ENCODE measurements at places on chromosomes 1 and 21. TPM values are rescaled to one million over a fixed set of nuclear protein-coding genes. Genes with fewer than 3 reads are reported as not detected.

Gene SLC27A3
- 35.6 TPM for total RNA-seq

Gene DCDC2B
- total RNA-seq = not detected

Gene GUCA2A
- total RNA-seq = not detected

Gene OR2M3
- total RNA-seq = not detected

Gene TCHH
- total RNA-seq = not detected

Gene CLDN17
- total RNA-seq = not detected

Gene SYNC
- total RNA-seq = 136 TPM

Gene PIGR
- not detected for total RNA-seq

Gene RORC
- 0.15 TPM for total RNA-seq

Gene AADACL4
- not detected for total RNA-seq

Gene ARID1A
- 33.6 TPM for total RNA-seq

Gene KPRP
- total RNA-seq = not detected

Gene DENND1B
- total RNA-seq = 7.6 TPM

Gene NR1I3
- total RNA-seq = not detected

Gene KRTAP22-2
- total RNA-seq = not detected

Gene SPRR2F
- total RNA-seq = not detected

Gene NUCKS1
- total RNA-seq = 140 TPM

Gene TSACC
- not detected for total RNA-seq

Gene CFAP74
- not detected for total RNA-seq

Gene AUNIP
- 0.33 TPM for total RNA-seq

Gene NT5C1A
- total RNA-seq = not detected

Gene ELOA
- total RNA-seq = 22.7 TPM

Gene COQ8A
- total RNA-seq = 22.3 TPM

Gene RSBN1
- total RNA-seq = 6.9 TPM

Gene RRP15
- 6.8 TPM for total RNA-seq

Gene RNPC3
- total RNA-seq = 6.1 TPM

Gene SLAMF9
- not detected for total RNA-seq

Gene SPRR1B
- not detected for total RNA-seq

Gene ARMH1
- total RNA-seq = 1.3 TPM

Gene IL6R
- total RNA-seq = 35.6 TPM

Gene NBPF3
- 29.3 TPM for total RNA-seq

Gene SEMA4A
- total RNA-seq = 1.8 TPM

Gene TDRD5
- not detected for total RNA-seq

Gene EDARADD
- total RNA-seq = under 0.01 TPM

Gene NRAS
- total RNA-seq = 42.2 TPM

Gene RHBDL2
- 0.73 TPM for total RNA-seq

Gene AKR7A3
- total RNA-seq = 1.2 TPM

Gene RUNX3
- total RNA-seq = not detected

Gene CHIT1
- not detected for total RNA-seq

Gene CNKSR1
- total RNA-seq = 0.17 TPM

Gene SELL
- 0.15 TPM for total RNA-seq

Gene AMY1A
- not detected for total RNA-seq

Gene SLC26A9
- total RNA-seq = not detected

Gene PLA2G2D
- not detected for total RNA-seq

Measured in smooth muscle cell of trachea (primary cell).